ENCODE measurements at places on chromosomes 2 and 18.
A peak's percentile ranks its signal among the peaks of the same experiment; 100 is the strongest.

DNA sequence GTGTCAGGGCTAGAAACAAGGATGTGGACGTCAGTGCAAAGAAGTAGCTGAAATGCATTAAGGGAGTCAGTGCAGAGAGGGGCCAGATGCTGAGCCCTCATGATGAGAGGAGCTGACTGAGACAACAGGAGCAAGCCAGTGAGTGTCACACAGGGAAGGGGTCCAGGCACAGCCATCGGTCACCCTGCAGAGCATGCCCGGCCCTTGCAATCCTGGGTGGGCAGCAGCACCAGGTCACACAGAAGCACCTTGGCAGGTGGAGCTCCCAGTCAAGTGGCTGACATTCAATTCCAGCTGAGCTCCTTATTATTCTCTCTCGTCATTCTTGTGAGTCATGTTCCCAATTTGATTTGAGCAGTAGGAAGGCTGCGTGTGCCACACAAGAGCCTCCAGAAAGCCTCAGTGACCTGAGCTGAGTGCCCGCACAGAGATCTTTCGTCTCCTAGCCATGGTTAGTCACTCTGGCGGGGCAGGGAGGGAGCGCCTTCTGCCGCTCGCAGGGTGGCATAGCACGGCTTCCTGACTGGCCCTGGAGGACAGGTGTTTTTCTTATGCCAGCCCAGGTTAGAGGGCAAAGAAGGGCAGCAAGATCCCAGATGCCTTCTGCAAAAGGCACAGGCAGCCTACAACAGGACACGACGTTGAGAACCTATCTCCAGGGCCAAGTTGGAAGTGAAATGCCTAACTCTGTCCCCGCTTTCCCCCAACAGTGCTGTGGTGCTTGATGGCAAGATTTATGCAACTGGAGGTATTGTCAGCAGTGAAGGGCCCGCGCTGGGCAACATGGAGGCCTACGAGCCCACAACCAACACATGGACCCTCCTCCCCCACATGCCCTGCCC lies 220.9 kb downstream of the ATAD2B start:
- no peak for DNase-seq

- no peak for DNase-seq
Observed at GRCh38 chr2:200470230-200470629, 39.6 kb downstream of the KCTD18 start.

- no peak for DNase-seq
Observed at GRCh38 chr2:120541553-120541932, 194.1 kb upstream of the GLI2 start.

GRCh38 chr2:118222672-118223421 lies 134.6 kb downstream of the INSIG2 start:
- no peak for DNase-seq

- no peak for DNase-seq
Observed at GRCh38 chr2:165872101-165872791, 78.2 kb upstream of the GALNT3 start.

GRCh38 chr2:85575739-85576138 lies 1.6 kb upstream of the VAMP8 start:
- no peak for DNase-seq

DNA sequence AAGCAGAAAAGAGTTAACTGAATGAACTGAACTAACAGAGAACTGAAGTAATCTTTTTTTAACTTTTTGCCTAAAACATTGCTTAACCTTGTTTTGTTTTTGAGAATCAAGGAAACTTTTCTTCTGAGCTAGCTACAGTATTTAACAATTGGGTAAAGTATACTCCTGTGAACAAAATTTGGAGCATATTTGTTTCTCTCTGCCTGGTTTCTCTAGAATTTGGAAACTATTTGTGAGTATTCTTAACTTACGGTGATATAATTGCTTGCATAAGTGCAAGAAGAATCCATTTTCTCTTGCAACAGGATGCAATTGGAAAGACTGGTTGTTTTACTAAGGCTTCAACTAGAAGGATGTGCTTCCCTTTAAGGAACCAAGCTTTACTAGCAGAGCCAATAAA lies 65.9 kb upstream of the FAM98A start:
- no peak for DNase-seq

DNA sequence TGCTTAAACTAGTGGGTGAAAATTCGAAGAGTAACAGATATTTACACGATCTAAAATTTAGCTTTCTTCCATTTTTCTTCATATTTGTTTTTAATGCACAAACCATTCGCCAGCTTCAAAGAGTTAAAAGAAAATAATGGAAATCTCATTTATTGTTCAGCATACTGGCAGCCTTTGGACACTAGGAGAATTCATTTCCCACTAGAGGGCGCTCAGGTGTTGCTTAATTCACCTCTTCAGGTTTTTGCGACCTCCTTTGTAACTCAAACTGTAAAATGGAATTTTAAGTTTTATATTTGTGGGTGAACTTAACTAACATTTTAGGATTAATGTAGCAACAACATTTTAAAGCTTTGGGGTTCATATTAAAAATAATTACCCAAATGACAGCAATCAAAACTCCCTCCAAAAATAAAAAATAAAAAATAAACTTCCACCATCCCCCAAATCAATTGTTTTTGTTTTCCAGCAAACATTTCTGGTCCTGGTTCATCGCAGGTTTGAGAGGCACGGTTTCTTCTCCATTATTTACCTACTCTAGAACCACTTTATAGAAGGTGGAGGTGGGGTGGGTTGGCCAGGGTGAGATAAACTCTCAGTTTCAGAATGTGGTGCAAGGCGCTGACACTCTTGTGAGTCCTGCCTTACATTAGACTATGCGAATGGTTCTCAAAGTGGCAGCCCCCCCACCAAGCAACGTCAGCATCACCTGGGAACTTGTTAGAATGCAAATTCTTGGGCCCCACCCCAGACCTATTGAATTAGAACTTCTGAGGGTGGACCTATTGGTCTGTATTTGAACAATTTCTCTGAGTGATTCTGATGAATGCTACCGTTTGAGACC lies 24.7 kb upstream of the PNPT1 start:
- peak; percentile 64 for DNase-seq

- DNase-seq, result no peak
Observed at GRCh38 chr2:99974682-99975375, 167.6 kb downstream of the AFF3 start.

GRCh38 chr2:29011418-29012060 lies 30.4 kb downstream of the TOGARAM2 start:
- no peak for DNase-seq

GRCh38 chr2:767440-767839 lies 90.2 kb upstream of the TMEM18 start:
- no peak for DNase-seq

DNA sequence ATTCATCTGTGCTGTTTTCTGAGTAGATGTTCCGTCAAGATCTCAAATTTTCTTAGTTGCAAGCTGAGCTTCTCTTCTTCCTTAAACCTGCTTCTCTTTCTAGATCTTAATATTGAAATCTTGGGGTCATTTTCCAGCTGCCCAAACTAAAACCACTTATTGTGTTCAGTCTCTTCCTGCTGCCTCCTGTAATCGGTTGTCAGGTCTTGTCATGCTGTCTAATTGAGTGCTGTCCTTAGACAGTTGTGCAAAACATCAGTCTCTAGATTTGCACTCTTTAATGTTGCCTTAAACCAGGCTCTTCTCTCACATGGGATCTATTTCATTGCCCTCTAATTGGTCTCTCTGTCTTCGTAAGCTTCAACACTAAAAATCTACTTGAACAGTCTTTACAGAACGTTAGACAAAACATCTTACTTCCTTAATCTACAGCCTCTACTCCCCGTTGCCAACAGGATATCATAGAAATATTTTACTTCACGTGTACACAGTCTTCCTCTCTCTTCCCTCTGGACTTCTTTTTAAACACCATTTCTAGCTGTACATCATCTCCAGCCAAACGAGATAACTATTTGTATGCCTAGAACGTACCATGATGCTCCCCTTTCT lies 34.9 kb downstream of the GPD2 start:
- no peak for DNase-seq

DNA sequence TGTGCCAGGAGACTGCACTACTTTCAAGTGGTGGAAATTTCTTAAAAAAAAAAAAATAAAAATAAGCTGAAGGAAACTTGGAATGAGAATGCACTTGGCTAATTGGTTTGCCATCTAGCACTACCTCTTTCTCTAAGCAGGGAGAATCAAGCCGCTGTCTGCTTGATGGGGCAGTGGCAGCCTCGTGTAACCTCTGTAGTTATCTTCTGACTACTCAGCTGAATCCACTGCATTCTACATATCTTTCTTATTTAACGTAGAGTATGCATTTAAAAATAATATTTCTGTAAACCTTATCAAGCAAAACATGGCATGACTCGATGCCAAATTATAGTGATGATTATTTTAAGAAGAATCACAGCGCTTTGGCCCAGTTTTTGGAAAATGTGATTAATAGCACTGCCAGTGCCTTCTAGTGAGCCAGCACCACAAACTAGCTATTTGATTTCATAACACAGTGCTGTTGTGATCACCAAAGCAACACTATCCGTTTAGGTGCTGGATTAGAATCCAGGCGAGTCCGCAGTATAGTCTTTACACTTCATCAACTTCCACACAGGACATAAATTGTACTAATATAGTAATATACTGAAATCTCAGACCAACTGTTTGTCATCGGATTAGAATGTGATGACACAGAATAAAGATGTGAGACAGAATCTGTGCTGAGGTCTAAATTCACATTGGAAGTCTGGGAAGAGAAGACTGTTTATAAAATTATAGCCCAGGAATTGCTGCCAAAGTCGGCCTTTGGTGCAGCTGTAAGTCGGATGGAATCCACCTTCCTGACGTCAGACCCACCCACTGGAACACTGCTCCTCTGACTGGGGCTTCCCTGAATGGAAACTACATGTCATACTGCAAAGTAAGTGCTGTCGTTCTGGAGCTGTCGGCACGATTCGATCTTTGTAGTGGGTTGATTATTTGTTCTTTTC lies 136.5 kb upstream of the ETAA1 start:
- peak; percentile 8 for DNase-seq

DNA sequence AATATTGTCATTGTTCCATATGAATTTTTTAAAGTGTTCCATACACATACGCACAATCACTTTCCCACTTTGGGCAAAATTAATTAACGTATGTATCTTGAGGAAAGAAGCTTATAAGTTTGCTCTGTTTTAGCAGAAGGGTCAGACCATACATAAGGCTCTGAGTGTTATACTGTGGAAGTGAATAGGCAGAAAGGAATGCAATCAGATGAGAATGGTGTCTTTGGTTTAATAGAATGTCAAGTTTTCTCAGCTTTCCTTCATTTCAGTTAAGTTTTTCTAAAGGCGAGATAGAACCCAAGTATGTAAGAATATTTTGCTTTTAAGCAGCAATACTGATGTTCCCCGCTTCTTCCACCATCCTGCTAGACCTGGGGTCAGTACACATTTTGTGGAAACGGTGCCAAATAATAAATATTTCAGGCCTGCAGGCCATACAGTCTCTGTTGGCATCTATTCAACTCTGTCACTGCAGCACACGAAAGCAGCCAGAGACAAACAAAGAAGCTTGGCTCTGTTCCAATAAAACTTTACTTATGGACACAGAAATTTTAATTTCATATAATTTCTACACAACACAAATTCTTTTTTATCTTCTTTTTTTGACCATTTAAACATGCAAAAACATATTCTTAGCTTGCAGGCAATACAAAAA lies 100.6 kb downstream of the UPP2 start:
- DNase-seq, result no peak

DNA sequence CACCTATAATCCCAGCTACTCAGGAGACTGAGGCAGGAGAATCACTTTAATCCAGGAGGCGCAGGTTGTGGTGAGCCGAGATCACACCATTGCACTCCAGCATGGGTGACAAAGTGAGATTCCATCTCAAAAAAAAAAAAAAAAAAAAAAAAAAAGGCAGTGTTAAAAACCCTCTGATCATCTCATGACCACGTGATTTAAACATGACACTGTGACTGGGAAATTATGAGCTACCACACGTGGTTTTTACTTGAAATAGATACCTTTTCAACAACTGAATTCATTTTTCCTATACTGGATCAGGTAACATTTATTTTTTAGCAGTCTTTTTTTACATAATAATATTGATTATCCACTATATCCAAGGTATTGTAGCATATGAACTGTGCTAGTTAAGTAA lies 102.7 kb downstream of the PTRHD1 start:
- no peak for DNase-seq

DNA sequence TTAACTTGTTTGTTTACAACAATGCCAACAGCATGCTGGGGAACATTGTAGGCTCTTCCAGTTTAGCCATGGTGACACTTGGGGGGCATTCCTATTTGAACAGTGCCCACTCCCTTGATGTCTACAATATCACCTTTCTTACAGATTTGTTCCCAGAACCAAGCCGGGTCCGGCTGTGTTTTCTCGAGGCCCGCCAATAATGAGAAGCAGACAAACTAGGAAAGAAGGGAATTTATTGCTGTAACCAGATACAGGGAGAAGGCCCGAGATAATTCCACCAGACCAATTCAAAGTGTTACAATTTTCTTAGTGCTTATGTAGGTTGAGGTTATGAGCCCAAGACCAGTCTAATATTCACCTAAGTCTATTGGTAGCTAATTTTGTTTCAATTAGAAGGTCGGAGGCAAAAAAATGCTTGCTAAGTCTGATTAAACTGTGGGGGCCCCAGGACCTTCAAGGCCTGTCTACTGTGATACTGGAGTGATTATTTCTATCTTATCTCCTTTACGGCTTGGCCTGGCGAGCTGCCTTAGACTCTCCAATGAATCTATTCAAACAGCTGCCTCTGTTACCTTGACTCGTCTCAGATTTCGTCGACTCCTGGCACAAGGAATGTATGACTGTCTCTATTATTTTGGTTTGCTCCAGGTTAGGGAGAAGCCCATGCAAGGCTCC lies 59.1 kb upstream of the PSME4 start:
- peak; percentile 35 for DNase-seq

DNA sequence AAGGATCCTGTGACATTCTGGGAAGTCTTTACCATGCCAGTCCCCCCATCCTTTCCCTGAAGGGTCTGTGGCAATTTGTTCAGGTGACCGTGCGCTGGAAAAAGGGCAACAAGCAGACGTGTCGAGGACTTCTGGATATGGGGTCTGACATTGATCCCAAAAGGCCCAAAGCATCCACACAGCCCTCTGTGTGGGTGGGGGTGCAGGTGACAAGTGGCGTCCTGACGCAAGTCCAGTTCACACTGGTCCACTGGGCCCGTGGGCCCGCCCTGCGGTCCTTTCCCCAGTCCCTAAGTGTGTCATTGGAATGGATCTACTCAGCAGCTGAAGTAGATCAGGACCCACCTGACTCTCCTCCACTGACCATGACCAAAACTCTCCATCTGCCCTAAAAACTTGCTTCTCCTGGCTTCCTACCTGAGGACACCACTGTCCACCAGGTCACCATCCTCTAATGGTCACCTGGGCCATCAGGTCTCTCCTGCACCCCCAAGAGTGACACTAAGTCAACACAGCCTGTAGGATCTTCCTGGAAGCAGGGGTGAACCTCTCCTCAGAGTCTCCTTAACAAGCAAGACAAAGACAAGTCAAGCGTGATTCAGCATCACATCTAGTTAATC lies 85.6 kb upstream of the SLC66A3 start:
- DNase-seq, result no peak

- peak; percentile 26 for DNase-seq
Observed at GRCh38 chr18:58569490-58569911, 59.4 kb downstream of the ALPK2 start.

GRCh38 chr2:73070643-73071359 lies 711 bp downstream of the SFXN5 start:
- DNase-seq, result no peak

GRCh38 chr2:55000341-55000740 lies 49.9 kb downstream of the RTN4 start:
- DNase-seq, result no peak
